ENCODE measurements at places on chromosomes 5 and 9. TPM values are rescaled to one million over a fixed set of nuclear protein-coding genes. Genes with fewer than 3 reads are reported as not detected.

Gene GABRA1
- not detected for polyA plus RNA-seq

Gene TMCO6
- polyA plus RNA-seq = 19.3 TPM

DNA sequence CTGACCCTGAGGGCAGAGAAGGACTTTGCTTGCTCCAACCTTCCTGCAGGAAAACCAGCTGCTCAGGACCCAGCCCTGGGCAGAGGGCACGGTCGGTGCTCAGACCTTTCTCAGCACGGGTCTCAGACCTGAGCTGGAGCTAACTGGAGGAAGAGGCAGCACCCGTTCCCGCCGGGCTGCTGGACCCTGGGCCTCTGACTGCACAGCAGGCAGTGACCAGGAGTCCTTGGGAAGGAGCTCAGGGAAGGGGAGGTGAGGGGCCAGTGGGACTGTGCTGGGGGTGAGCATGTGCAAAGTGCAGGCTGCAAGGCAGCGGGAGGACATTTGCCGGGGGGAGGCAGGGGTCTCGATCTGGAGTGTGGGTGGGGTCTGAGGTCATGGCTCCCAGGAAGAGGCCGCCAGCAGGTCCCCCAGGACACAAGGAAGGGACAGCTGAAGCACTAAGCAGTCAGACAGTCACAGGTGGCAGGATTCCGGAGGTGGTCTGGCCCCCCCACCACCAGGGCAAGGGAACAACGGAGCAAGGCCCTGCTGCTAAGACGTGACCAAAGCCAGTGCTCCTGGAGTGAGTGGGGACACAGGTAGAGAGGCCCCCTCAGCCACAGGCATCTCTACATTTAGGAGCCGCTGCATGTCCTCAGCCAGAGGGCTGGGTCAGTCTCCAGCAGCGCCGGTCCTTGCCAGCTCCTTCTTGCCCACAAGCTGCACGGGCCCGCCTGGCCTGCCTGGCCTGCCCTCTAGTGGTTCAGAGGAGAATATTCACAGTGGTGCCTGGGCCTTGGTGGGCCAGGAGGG lies 4.8 kb upstream of the DPM2 start:
- no peak for DNase-seq

GRCh38 chr5:107486489-107486888 lies 184.2 kb downstream of the EFNA5 start:
- DNase-seq = no peak

- no peak for DNase-seq
Measured at GRCh38 chr5:1274471-1274870, 20.4 kb downstream of the TERT start.

DNA sequence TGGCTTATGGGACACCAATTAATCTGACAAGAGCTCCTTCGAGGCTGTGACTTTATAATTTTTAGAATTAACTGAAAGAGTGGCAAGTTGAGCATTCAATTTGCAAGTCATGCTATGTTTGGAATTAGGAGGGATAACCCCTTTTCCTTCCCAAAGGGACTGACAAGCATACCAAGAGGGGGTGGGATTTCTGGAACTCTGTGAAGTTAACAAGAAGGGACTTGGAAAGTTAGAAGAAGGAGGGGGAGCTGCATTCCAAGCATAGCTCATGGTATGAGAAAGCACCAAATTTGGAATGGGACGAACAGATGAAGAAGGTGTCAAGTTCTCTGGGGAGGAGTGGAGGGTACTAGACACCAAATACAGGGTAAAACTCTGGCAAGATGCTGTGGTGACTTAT lies 8.9 kb upstream of the PALM2AKAP2 start:
- no peak for DNase-seq

DNA sequence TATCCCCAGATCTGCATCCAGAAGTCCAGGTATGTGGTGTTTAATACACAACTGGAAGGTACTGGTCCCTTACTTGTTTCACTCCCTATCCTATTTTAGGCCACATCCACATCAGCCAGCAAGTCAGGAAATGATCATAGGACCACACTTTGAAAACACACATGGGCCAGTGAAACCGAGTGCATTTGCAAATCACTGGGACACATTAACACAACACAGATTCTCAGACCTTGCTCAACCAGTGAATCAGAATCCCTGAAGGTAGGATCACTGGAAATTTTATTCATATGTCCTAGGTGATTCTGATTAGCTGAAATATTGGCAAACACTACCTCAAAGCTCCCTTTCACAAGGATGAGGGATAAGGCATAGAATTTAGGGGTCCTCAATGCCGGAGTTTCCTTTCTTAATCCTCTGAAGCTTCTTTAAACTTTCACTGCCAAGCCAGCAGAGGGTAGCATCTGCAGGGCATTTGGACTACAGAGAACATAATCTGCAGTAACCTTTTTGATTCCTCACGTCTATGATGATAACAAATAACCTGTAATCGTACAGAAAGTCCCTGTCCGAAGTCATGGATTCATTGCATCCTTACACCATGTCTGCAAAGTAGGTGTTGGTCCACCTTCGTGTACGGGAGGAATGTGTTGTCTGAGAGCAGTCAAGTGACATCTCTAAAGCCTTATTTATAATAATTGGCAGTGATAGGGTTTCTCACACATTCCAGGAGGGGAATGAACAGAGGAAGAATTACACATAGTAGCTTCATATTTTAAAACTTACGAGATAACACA lies 11.0 kb upstream of the ABLIM3 start:
- no peak for DNase-seq

- DNase-seq = no peak
Measured at GRCh38 chr5:58330781-58331180, 129.1 kb downstream of the PLK2 start.

DNA sequence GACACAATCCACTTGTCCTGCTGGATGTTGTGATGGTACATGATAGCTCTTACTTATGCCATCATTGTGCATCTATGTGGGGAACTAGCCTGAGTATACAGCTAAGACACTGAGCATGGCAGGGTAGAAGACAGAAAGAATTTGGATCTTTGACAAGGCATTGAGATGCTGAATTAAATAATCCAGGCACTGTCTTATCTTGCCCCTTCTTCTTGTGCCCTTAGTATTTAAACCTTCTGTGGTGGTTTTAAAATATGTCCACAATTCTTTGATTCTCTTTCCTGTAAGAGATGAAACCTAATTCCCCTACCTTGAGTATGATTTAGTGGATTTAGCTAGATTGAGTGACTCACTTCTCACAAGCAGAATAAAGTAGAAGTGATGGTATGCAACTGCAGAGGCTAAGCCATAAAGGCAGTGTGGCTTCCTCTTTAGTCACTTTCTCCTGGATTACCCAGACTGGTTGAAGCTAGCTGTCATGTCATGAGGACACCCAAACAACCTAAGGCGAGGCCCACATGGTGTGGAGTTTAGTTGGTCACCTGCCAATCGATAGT lies 174.0 kb upstream of the NREP start:
- no peak for DNase-seq

DNA sequence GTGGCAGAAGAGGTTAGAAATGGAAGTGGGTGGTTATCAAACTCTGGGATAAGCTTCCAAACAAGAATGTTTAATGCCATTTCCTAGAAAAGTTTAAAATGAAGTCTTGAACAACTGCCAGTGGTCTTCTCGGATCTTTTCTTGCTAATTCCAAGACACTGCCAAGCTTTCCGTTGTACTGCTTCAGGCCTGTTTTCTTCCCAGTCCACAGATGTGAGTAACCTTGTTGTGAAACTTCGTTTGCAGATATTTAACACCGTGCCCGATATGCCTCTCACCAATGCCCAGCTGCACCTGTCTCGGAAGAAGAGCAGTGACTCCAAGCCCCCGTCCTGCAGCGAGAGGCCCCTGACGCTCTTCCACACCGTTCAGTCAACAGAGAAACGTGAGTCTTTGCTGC lies 269.8 kb downstream of the NR3C1 start:
- DNase-seq = no peak

- DNase-seq = no peak
Measured at GRCh38 chr9:115855458-115856133, 298.0 kb upstream of the PAPPA start.

GRCh38 chr5:180297587-180298282 lies 5.9 kb upstream of the MAPK9 start:
- no peak for DNase-seq
